Activated naive CD4-positive, alpha-beta T cell treated with anti-CD3 and anti-CD28 coated beads, Interleukin-2, amount 50 U/mL, for 72 hours (primary cell): ENCODE measurements at places on chromosomes 6 and 20.

DNA sequence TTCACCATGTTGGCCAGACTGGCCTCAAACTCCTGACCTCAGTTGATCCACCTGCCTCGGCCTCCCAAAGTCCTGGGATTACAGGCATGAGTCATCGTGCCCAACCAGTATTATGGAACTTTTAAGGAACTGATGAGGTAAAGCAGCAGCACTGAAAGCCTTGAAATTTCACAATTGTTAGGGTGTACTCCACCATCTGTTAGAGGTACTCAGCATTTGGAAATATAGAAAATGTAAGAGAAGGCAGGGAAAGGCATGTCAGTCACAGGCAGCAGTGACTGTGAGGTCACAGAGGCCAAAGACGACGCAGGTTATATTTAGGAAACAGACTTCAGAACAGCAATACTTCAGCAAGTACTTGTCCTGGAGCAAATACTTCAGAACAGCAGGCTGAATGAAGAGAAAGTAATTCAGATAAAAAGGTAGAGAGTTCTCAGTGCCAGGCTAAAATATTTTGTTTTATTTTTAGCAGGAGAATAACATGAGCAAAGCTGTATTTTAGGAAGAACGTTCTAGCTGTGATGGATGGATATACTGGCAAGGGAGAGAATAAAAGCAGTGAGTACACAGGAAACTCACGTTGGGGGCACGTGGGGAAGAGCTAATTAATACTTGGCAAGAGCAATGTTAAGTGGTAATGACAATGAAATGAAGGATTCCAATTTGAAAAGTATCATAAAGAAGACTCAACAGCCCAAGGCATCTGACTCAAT lies 67.2 kb downstream of the DTNBP1 start:
- no peak for DNase-seq

DNA sequence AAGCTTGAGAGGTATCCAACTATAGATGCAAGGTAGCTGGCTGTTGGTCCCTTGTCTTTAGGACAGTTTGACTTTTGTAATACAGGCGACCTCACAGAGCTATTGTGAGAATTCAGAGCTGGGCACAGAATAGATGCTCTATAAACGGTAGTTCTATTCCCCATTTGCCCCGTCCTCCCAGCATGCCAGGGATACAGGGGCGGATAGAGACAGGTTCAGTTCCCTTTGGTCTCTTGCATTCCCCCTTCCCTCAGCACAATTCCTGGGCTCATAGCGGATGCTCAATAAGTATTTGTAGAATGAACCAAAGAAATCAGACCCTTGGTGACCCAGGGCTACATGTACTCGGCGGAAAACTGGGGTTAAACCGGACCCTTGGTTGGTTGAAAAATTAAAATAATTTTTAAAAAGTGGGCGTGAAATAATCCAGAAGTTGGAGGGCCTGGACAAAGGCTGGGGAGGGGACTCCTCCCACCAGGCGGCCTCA lies 707 bp upstream of the TOP1 start:
- no peak for DNase-seq

- DNase-seq, result no peak
Measured at GRCh38 chr6:1491591-1492319, 102.4 kb downstream of the FOXF2 start.

GRCh38 chr6:154352898-154353585 lies 3.6 kb downstream of the IPCEF1 start:
- DNase-seq, result no peak

DNA sequence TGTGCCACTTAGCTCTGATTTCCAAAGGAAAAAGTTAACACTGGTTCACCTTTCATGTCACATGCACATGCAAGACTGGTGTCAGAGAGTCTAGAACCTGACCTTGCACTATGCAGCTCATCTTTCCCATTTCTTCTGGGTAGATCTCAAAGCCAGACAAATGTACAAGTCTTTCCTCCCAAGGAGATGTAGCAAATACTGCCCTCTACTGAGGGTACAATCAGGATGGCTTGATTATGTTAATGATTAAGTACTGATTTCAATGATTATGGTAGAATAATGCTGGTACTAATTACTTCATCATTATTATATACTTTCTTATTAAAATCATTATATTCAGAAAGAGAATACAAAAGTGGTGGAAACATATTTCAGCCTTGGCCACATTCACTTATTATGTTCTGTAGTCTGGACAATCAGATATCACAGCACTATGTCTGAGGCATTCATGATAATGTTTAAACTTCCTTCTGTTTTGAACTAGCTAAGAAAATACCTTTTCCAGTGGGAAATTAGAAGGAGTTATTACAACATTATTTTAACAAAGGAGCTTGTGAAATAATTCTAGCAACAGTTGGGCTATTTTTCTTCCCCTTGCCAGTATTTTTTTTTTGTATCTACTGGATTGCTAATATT lies 68.5 kb upstream of the FOXO3 start:
- no peak for DNase-seq

- DNase-seq, result no peak
Measured at GRCh38 chr6:149154261-149154821, 163.2 kb upstream of the TAB2 start.

DNA sequence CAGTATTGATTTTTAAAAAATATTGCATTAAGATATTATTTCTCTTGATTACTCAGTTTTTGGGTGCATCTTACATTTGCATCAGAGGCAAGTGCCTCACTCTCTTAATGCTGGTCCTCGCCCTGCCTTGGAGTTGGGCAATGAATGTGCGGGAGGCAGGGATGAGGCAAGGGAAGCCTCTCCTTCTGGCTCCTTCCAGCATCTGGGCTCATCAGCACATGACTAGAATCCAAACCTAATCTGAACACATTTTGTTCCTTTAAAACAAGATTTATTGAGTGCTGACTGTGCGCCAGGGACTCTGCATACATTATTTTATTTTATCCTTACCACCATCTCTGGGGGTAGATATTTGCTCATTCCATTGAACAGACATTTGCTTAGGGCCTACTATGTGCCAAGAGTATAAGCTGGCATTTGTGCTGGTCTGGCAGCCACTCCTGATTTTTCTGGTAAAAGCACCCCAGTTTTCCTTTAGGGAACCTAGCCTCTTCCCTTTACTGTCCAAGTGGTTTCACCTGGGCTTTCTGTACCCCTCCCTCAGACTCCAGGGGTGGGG lies 71.9 kb upstream of the ZNFX1 start:
- no peak for DNase-seq

DNA sequence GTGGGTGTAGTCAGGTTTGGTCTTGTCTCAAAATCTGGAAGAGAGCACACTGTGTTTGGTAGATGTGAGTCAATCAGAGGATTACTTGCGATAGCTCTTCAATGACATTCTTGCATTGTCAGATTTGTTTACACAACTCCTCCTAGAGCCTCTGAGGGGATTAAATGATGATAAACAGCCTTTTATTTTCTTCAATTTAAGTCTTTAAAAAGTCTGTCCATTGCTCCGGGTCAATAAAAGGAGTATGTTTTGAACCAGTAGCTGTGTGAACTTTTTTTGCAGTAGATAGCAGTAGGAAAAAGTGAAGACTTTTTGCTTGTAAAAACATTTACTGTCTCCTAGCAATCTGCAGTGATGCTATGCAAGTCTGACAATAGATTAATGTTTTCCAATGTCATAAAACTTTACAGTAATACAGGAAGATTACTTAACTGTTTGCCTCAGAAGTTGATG lies 49.9 kb downstream of the GJA1 start:
- DNase-seq, result no peak

- no peak for DNase-seq
Measured at GRCh38 chr6:95848717-95849116, 167.1 kb upstream of the FUT9 start.

DNA sequence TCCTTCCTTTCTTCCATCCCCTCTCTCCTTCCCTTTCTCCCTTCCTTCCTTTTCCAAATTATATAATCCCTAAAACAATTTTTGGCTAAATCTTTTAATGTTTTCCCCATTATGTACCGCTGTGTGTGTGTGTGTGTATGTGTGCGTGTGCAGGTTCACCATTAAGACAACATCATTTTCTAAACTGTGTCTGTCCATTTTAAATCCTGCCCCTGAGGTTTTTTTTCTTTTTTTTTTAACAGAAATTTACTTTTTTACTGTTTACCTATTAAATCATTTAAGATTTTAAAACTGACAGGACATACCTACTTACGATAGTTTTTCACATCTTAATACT lies 366.3 kb upstream of the EPHA7 start:
- no peak for DNase-seq

DNA sequence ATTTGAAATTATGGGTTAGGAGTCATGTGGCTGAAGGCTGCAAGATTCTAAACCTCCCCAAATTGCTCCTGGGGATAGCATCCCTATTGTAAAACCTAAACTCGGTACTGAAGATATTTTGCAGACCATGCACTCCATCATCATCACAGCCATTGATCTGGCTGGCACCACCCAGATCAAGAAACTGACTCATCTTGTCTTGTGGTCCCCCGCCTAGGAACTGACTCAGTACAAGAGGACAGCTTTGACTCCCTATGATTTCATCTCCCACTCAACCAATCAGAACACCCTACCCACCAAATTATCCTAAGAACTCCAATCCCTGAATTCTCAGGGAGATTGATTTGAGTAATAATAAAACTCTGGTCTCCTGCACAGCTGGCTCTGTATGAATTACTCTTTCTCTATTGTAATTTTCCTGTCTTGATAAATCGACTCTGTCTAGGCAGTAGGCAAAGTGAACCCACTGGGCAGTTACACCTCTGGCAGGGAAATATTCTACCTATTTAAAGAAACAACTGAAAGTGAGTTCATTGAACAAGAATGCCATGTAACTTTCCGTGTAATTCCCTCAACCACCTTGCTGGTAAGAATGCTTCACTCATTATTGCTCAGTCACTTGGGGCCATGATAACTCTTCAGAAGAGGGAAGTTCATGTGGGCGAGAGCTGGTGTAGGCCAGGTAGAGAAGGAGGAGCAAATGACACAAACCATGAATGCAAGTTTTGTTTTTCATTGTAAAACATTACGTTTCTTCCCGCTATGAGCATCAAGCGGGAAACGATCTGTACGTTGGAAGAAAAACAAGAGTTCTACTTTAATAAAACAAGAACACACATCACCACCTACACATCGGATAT lies 602.9 kb upstream of the ARID1B start:
- DNase-seq, result peak; percentile 40

DNA sequence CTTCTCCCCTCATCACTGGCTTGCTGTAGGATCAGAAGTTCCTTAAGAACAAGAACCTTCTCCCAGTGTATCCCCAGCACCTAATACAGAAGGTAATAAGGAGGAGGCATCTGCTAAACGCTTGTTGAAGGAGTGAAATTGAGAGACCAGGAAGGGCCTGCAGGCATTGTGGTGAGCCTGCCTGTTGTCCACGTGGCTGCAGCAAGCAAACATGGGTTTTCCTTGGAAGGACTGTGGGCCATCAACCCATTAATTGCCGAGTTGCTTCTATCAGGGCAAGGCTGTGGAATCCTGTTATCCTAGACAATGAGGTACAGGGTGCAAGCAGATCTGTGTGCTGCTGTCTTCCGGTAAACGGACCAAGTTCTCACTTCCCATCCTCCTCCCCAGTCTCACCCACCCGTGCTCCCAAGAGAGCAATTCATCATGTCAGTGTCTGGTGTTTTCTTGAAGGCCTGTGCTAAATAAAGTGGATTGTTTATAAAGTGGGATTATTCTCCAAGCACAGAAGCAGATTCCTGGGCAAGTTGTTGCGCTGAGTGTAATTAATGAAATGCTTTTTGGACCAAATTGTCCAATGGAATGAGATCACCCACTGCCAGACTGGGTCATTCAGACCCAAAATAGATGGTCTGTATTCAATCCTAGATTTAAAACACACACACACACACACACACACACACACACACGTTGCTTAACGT lies 164.6 kb upstream of the CDYL start:
- DNase-seq, result no peak

DNA sequence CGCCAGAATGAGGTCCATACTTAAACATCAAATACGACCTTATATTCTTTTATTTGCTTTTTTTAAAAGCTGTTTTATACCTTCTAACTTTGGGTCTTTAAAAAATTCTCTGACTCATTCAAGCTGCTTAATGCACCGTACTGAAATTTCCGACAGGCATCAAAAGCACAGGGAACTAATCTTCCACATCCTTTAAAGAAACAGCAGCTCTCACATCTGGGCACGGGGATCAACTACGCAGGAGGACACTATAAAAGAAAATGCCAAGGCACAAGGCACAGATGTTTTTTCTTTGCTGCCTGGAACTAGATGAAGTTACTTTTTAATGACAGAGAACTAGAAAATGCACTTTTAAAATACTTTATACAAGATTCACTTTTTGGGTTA lies 112.4 kb upstream of the ARG1 start:
- no peak for DNase-seq

GRCh38 chr6:16901306-16901705 lies 140.0 kb upstream of the ATXN1 start:
- no peak for DNase-seq

DNA sequence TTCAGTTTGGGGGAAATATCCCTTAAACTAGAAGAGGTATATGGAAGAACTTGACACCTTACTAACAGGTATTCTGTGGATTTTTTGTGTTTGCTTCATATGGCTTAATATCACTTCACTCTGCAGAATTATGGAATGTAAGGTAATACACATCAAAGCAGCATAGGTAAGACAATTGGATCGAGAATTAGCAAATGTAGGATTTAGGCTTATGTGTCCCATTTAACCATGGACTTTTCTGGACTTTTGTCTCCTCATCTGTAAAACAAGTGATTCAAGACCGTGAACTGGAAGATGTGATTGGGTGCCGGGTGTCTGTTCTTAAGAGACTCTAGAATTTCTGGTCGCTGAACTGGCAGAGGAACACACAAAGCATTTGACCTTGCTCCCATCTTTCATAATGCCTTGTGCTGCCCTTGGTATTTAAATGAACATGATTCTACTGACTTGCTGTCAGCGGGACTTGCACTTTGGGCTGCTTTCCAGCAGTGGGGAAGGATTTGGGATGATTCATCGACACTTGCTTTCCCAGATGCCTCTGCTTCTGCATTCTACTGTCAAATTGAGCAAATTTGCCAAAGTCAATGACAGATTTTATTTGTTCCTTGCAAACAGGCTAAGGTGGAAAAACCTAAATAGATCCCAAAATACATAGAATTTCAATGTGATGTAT lies 199.8 kb downstream of the PLCB1 start:
- no peak for DNase-seq

- DNase-seq, result no peak
Measured at GRCh38 chr20:1877609-1878200, 17.5 kb upstream of the SIRPA start.

DNA sequence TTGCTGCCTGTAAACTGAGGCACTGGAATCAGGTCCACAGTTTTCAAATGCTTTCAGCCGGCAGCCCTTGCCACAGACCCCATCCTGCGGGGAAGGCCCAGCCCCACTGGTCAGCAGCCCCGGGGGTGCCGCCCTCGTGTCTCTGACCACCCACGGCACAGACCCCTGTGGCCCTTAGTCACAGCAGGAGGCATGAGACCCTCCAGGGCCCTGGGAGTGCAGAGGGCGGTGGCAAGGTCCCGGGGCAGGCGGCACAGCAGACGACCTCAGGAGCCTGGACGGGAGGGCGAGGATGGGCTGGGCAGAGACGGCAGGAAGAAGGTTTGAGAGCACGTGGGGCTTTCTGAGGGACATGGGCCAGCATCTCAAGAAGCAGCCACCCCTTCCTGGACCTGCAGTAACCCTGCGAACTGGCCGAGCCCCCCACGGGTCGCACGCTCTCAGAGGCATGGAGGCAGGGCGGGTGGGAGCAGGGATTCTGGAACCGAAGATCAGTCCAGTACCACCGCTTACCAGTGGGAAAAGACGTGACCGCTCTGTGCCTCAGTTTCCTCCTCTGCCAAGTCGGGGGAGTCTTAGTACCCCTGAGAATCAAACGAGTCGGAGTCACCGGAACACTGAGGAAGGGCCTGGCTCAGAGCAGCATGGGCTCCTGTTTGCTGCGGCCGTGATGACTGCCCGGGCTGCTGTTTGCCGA lies 140.7 kb downstream of the TAF4 start:
- no peak for DNase-seq

GRCh38 chr6:150088481-150089154 lies 19.7 kb upstream of the ULBP3 start:
- DNase-seq, result no peak
